ENCODE measurements at places on chromosomes 6 and 20. TPM values are rescaled to one million over a fixed set of nuclear protein-coding genes. Genes with fewer than 3 reads are reported as not detected.

Gene PRICKLE4
- total RNA-seq: 0.30 TPM

Gene CAP2
- 39.9 TPM for total RNA-seq

Gene CST2
- total RNA-seq: not detected

Gene ADGRB3
- 2.0 TPM for total RNA-seq

Gene PGC
- not detected for total RNA-seq

Gene SLC22A1
- total RNA-seq: not detected

Gene PHF10
- total RNA-seq: 24.6 TPM

Gene KCNS1
- 1.5 TPM for total RNA-seq

Gene ULBP3
- 10.5 TPM for total RNA-seq

Gene PLN
- 0.05 TPM for total RNA-seq

Gene BPI
- total RNA-seq: 0.91 TPM

Gene BPIFB1
- not detected for total RNA-seq

Gene SPATS1
- total RNA-seq: not detected

DNA sequence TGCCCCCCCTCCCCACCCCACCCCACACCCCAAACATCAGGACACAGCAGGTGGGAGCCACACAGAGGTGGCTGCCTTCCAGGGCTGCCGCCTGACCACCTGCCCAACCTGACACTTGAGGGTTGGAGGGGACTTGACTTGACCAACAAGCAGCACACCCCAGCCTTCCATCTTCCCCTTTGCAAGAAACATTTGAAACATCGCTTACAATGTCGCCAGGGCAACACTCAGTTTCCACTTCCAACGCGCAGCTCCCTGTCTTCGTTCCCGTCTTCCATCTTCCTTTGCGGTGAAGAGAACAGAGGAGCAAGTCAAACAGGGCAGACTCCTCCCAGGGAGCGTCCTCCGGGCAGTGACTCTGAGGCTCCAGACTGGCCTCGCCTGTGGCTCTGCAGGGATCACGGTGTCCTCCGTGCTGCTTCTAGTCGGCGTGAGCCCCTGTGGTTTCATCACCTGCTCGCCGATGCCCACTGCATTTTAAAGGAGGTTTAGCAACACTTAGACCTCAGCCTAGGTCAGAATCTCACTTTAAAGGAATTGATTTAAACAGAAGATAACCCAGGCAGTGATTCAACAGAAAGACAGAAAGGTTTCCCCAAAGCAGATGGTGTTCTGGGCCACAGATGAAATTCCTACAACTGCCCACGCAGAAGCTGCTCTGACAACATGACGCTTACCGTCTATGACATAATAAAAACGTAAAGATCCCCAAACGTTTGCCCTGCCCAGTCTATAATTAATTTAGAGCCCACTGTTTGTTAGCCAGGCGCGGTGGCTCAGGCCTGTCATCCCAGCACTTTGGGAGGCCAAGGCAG is 130.8 kb downstream of the TAF4 start:
- no peak for DNase-seq

DNA sequence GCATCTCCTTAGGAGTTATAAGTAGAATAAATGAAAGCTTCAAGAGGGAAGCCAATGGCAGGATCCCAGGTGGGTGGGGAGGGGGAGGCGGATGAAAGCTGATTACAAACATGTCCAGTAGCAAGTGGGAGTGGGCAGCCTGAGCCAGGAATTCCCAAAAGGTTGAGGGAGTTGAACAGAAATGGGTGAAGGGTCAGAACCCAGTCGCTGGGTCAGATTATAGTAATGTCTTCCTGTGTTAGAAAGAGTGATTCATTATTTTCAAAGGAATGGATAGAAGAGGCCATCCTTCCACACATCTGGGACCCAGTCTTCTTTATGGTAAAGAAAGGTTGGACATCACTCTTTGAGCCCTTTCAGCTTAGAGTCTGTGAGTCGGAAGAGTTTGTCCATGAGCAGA is 41.0 kb upstream of the FAM50B start:
- DNase-seq: peak; percentile 21

- DNase-seq: no peak
Measured at GRCh38 chr20:63377256-63377941, 16.2 kb upstream of the CHRNA4 start.

- no peak for DNase-seq
Measured at GRCh38 chr6:1377526-1377925, 11.8 kb upstream of the FOXF2 start.

DNA sequence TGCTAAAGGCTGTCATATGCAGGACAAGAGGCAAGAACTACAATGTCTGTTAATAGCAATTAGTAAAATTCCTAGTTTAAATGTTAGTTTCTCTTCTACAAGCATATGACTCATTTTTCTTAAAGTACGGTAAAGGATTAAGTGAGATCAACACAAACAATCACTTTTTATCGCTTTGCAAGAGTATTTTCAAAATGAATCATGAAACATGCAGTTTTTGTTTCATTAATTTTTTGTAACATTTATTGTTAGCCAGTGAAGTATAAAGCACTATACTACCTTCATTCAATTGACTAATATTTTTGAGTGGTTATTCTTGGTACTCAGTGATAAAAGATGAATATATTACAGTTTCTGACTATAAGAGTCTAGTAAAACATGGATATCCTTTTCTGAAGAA is 138.6 kb downstream of the AHI1 start:
- DNase-seq: peak; percentile 58

DNA sequence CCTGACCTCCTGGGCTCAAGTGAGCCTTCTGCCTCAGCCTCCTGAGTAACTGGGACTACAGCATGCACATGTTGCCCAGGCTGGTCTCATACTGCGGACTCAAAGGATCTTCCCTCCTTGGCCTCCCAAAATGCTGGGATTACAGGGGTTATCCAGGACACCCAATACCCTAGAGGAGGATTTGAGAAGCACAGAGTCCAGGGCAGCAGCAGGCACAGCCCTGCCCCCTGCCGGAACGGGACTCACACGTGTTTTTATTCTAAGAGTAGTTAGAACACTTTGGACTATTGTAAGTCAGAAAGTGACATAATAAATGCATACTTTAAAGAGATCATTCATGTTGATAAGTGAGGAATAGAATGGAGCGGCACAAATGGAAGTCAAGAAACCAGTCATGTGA is 80.2 kb downstream of the C6orf118 start:
- DNase-seq: peak; percentile 15

DNA sequence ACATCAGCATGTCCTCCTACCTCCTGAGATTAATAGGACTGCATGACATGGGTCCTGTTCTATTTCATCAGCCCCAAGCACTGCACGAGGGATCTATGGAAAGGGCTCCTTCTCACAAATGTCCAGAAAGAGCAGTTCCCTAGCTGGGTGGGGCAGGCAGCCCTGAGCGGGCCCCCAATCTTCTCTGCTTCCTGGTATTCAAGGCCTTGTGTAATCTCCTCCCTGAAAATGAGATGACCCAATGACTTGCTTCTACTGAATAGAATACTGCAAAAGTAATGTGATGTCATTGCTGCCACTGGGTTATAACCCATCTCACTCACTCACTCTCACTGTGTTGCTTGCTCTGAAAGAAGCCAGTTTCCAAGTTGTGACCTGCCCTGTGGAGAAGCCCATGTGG is 126.4 kb downstream of the OPRM1 start:
- no peak for DNase-seq

DNA sequence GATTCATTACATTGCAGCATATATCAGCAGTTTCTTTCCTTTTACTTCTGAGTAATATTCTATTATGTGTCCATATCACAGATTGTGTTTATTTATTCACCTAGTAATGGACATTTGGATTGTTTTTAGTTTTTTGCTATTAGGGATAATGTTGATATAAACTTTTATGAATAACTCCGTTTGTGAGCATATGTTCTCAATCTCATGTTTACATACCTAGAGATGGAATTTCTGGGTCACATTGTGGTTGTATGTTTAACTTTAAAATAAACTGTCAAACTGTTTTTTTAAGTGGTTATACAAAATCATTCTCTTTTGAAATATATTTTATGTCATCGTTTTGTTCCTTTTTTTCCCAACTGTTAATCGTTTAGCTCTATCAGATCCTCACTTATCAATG is 311.6 kb downstream of the MMUT start:
- DNase-seq: no peak

- DNase-seq: no peak
Measured at GRCh38 chr20:17502105-17502504, 29.1 kb downstream of the BFSP1 start.

GRCh38 chr20:10675450-10675848 is 1.6 kb upstream of the JAG1 start:
- DNase-seq: peak; percentile 11

DNA sequence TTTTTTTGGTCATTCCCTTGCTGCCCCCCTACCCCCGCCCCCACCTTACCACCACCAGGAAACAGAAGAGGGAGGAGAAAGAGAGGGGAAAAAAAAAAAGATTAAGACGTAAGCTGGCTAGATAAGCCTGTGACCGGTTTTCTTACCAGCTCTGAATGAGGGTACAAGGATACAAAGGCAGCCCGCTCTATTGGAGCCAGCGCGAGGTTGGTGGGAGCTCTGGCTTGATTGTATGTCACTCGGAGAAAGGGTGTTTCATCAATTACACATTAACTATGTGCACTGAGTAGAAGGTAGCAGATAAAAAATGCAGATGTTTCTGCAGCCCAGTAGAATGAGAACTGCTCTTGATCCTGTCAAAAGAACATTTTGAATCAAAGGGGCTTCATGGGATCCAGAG is 28.6 kb upstream of the OLIG3 start:
- DNase-seq: no peak

- no peak for DNase-seq
Measured at GRCh38 chr6:135810486-135810885, 41.0 kb upstream of the PDE7B start.

GRCh38 chr6:155690820-155691219 is 235.2 kb upstream of the NOX3 start:
- no peak for DNase-seq

GRCh38 chr20:60057123-60057865 is 99.1 kb downstream of the CDH26 start:
- peak; percentile 74 for DNase-seq

DNA sequence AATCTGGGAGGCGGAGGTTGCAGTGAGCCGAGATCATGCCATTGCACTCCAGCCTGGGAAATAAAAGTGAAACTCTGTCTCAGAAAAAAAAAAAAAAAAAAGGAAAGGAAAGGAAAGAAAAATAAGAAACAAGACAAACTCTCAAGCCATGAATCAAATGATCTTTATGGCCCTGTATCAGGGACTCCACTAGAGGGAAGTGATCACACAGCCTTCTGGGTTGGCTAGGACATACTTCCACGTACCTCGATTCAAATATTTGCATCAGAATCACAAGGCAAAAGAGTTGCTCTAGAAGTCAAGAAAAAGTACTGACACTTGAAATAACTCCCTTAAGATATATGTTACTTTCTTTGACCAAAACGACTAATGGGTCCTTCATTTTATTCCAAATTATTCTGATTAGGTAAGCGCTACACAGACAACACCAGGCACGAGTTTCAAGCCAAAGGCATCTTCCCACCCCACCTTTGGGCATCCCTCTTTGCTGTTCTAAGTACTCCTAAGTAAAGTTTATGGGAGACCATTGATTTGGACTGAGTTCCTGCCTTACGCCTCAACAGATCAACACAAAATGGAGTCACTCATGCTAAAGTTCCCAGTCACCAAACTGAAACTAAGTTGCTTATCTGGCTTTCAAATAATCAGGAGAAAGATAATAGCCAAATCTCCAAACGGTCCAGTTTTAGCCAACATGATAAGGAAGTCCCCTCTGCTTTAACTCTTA is 77.5 kb upstream of the NT5E start:
- peak; percentile 37 for DNase-seq

- DNase-seq: peak; percentile 68
Measured at GRCh38 chr6:53803081-53803860, 8.5 kb downstream of the LRRC1 start.

DNA sequence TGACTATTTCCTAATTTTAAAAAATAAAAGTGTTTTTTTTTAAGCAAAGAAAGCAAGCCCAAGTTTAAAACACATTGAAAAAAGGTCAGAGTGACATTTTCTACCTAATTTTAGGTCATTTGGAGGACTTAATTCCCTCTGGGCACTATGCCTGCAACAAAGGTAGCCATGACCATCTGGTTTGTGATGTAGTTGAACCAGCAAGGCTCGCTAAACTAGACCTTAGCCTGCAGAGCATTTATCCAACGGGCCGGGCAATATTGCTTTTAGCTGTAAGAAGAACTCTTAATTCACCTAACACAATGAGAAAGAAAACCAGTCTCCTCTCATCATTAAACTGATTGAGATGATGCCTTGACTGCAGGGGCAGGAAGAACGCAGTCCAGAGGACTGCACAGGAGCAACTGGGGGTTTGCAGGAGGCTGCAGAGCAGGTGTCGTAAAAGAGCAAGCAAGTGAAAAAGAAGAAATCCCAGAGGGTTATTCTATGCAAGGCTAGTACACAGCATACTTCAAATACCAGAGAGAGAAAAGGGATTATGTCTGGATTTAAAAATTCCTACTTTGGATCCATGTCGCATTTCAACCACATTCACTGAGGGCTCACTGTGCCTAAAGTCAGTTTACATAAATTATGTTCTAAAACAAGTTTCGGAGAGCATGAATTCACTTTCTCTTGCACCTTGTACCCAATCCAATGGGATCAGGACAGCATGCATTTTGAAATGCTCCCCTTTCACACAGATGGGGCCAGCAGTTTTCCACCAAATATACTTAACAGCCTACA is 12.8 kb downstream of the TRAF3IP2 start:
- DNase-seq: no peak

DNA sequence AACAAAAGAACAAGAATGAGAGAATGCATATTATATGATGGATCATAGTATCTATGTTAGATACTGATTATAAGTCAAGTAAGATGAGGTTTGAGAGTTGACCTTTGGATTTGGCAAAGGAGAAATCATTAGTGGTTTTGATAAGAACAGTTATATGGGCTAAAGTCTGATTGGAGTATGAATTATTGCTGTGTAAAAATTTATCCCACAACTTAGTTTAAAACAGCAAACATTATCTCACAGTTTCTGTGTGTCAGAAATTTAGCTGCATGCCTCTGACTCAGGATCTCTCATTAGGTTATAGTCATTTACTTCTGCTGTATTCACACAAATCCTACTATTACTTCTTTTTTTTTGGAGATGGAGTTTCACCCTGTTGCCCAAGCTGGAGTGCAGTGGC is 56.7 kb downstream of the FAM135A start:
- no peak for DNase-seq

DNA sequence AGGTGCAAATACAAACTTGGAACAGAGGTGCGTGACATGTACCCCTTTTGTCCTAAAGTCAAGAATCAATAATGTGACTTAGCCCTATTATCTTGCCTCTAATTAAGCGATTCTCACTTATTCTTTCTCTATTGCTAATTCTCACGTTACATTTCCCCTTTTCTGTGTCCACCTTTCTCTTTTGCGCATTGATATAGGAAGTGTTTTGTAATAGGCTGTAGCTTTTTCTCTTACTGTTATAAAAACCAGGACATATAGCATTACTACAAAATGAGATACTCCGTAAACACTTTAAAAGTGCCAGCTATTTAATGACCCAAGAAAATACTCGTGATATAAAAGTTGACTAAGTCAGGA is 669 bp upstream of the TMEM30A start:
- no peak for DNase-seq

DNA sequence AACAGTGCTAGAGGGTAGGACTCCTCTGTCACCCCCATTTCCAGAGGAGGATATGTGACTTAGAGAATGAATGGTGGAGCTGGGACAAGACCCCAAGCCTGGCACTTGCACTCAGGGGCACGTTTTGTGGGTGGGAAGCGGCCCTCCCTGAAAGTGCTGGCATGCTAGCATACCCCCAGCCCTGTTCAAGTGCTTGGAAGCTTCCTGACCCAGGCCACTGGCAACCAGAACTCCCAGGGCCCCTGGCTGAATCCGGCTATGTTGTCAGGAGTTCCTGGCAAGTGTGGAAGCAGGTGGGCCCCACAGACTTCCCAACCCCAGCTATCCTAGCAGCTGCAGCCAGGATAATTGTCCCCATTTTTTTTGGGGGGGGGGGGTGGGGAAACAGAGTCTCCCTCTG is 35.6 kb upstream of the TGM2 start:
- DNase-seq: no peak

Data from M059J (cell line).